ENCODE measurements at places on chromosomes 7 and 10.

DNA sequence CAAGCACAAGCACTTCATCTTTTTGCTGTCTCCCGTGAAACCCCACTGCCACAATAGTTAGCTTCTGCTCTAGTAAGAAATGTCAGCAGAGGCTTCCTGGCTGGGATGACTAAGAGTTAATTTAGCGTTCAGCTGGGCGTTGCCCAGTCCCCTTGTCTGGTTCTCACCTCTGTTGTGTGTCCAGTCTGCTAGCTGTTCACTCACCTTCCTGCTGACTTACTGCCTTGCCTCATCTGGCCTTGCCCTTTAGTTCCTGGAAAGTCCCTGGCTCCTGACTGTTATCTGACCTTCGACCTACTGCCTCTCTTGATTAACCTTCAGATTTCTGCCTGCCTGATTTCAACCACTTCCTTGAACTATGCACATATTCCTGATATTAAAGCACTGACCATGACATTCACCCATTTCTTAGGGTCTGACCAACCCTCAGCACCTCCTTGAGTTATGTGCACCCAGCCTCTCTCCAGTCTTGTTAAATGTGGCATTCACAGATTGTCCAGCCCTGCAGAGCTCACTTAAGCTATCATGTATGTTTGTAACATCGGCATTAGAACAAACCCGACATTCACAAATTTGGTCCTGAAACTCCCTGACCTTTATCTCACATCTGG, 30.3 kb downstream of the C7orf33 start:
- no peak for DNase-seq

- no peak for DNase-seq
Observed at GRCh38 chr10:37490266-37490665, 364.9 kb downstream of the ANKRD30A start.

DNA sequence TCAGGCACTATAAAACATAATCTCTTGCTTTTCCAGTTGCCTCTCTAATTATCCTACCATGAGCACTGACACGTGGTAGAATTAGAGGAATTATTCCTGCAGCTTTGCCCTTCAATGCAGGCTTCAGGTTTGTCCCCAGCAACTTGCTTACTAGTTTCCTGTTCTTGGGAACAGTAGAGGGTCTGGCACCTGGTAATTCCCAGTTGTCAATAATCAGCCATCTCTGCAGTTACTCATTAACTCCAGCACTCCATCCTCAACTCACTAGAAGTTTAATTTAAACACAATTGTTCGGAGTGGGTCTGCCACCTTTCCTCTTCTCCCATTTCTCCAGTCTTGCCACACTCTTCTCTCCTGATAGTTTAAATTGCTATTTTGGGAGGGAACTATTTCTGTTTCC, 324.3 kb upstream of the KIAA1217 start:
- DNase-seq: no peak

DNA sequence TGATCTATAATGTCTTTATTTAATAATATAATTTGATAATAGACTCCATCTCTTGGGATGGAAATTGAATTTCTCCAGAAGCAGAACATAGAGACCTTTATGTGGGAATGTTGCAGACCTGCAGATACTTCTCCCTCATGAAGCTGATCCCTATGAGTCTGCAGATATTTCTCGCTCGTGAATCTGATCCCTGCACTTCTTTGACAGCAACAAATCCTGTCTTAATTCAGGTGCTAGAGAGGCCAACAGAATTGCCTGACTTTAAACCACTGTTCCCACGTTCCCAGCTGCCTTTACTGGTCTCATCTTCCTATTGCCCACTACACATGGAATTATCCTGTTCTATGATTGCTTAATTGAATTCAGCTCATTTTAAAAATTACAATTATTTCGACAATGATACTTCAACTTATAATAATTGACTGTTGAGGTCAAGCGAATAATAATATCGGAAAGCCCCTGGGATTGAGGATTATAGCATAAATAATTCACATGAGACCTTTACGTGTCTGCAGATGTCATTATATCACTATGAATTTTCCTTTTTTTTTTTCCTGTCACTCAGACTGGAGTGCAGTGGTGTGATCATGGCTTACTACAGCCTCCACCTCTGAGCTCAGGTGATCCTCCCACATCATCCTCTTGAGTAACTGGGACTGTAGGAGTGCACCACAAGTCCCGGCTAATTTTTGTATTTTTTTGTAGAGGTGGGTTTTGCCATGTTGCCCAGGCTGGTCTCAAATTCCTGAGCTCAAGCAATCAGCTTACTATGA, 486.4 kb upstream of the ADARB2 start:
- no peak for DNase-seq

GRCh38 chr7:105346593-105347322, 42.0 kb downstream of the SRPK2 start:
- DNase-seq: no peak

DNA sequence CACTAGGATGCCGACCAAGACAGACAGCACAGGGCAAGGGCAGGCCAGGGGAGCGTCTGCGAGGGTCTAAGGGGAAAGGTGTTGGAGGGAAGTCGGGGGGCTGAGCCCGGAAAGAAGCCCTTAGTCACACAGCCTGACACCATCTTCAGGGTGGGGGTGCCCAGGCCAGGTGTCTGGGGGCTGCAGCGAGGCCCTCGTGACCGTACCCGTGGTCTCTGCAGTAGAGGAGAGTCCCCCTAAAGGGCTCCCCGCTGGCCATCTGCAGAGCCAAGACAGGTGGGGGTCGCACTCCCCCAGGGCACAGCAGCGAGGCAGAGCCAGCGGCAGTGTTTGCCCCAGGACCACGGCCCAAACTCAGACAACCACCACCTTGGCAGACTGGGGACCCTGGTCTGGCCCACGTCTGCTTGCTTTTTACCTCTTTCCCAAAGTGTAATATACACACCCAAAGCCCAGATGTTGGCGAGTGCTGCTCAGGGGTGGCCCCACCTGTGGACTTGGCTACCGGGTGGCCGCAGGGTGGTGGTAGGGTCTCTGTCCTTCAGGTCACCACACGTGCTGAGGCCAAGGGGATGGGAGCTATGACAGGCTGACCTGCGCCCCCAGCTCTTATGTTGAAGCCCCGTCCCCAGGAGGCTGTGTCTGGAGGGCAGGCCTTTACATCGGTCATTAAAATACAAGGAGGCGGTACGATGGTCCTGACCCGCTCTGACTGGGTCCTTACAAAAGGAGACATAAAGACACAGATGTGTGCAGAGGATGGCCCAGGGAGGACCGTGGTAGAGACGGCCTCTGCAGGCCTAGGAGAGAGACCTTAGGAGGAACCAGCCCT, 107.4 kb downstream of the DNAJB6 start:
- no peak for DNase-seq

GRCh38 chr10:28593811-28594210, 60.9 kb downstream of the WAC start:
- no peak for DNase-seq

GRCh38 chr7:5629941-5630340, 151.5 kb downstream of the RNF216 start:
- no peak for DNase-seq

DNA sequence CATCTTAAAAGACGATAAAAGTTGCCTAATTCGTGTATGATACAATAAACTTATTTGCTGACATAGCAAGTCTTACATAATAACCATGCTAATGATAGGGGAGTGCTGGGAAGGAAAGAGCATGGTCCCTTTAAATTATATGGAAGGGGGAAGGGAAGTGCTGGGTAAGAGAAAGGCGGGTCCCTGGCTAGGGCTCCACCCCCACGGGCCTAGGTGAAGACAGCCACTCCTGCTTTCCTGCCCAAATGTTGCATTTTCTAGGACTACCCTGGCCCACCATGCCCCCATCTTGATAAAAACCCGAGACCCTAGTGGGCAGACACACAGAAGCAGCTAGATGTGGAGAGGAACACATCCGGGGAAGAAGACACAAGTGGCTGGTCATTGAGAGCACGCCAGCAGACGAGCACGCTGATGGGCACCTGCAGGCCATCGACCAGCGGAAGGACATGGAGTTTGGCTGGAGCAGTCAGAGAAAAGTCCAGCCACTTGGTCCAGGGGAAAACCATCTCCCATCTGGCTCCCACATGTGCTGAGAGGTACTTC, 328.7 kb downstream of the ARL4A start:
- DNase-seq: no peak

All from HuH-7.5 (cell line).